ENCODE measurements at places on chromosomes 1 and 21.

GRCh38 chr1:48760857-48761256 is 15.8 kb downstream of the BEND5 start:
- DNase-seq = no peak

- peak; percentile 77 for DNase-seq
These were observed 4.5 kb upstream of the NFIA start for GRCh38 chr1:61077676-61078541.

GRCh38 chr1:28122183-28122582 is 33.8 kb upstream of the EYA3 start:
- DNase-seq = no peak

DNA sequence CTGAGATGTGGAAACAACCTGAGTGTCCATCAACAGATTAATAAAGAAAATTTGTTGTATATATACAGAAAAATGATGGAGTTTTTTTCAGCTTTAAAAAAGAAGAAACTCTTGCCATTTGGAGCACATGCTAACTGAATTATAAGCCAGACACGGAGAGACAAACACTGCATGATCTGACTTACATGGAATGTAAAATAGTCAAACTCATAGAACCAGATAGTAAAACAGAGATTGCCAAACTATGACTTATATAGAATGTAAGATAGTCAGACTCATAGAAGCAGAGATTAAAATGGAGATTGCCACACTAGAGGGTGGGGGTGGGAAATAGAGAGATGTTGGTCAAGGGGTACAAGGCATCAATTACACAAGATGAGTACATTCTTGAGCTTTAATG is 1786.6 kb downstream of the PLA2G4A start:
- no peak for DNase-seq

DNA sequence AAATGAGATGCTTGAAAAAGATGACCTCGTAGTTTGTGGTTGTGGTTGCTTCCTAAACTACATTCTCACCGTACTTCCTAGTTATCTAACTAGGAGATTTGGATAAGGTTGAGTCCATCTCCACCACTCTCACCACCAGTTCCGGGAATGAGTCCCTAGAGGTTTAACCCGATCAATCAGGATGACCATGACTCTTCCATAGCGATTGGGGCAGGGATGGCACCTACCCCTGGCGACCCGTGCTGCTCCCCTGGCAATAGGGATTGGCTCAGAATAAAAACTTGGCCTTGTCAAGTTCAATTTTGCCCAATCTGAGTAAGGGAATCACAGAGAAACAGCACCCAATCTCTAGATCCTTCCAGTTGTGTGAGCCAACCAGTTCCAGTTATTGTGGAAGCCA is 2.7 kb upstream of the MIS18A start:
- no peak for DNase-seq

DNA sequence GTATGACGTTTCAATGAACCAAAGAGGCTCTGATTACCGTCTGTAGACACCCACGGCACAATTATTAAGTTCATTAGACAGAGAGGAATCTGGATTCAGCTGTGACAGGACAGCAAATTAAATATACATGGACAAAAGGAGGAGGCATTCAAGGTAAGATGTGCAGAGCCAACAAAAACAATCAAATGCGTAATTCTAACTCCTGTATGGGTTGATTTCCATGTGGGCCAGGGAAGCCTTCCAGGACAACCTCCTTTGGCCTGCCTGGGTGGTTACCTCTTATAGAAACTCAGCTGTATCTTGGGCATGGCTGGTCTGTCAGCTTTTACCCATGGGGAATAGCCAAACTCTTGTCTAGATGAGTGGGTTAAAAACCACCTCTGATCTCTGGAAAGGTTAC is 43.8 kb downstream of the CCN1 start:
- no peak for DNase-seq

- DNase-seq = no peak
These were observed 24.2 kb downstream of the TNFRSF9 start for GRCh38 chr1:7916501-7916830.

- DNase-seq = no peak
These were observed 12.4 kb downstream of the LEPR start for GRCh38 chr1:65432918-65433317.

DNA sequence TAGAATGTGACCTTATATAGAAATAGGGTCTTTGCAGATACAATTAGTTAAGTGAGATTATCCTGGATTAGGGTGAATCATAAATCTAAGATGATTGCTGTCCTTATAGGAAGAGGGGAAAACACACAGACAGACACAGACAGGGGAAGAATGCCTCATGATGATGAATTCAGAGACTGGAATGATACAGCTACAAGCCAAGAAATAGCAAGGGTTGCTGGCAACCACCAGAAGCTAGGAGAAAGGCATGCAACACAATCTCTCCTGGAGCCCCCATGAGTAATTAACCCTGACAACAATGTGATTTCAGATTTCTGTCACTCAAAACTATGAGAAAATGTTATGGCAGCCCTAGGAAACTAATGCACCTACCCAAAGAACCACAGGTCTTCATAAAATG is 19.1 kb upstream of the PPIH start:
- no peak for DNase-seq

- DNase-seq = no peak
These were observed 249.4 kb upstream of the AJAP1 start for GRCh38 chr1:4404854-4405590.

GRCh38 chr1:185679220-185679619 is 55.0 kb upstream of the HMCN1 start:
- DNase-seq = no peak
